Stimulated activated CD8-positive, alpha-beta memory T cell treated with anti-CD3 and anti-CD28 coated beads, Interleukin-12 subunit alpha, Interleukin-12 subunit beta, amount 100 ng/mL, for 4 hours (primary cell): ENCODE measurements at places on chromosomes 12 and 14.

DNA sequence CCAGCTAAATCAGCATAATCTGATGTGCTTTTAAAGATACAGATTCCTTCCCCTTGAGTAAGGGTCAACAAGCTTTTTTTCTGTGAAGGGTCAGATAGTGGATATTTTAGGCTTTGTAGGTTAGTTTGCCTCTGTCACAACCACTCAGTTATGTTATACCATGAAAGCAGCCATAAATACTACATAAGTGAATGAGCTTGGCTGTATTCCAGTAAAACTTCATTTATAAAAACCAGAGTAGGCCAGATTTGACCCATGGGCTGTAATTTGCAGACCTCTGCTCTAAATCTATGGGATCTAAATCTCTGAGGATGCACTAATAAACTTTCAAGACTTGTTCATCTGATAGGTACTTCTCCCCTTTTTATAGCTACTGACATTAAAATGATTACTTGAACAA lies 47.7 kb downstream of the LEMD3 start:
- no peak for DNase-seq

DNA sequence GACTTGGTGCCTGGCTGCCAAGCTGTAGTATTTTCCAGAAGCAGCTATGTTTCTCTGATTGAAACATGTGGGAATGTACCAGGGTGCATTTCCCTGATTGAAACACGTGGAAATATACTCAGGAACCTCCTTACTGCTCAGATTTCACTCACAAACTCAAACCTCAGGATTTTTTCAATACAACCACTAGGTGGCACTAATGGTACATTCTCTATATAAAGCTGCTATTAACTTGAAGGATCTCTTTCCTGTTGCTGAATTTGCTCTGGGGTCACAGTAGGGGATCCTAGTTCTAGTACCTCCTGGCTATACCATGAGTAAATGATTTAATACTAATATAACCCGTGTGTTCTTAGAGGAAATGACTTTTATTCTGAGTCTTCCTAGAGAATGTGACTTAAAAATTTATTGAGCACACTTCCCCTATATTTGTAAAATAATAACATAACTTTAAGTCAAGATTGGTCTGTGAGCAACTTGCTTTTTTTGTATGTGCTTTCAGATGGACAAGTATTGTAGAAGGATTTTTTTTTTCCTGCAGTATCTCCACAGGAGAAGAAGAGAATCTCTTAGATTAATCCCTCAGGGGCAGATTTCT lies 173.8 kb upstream of the MIS18BP1 start:
- DNase-seq = no peak

DNA sequence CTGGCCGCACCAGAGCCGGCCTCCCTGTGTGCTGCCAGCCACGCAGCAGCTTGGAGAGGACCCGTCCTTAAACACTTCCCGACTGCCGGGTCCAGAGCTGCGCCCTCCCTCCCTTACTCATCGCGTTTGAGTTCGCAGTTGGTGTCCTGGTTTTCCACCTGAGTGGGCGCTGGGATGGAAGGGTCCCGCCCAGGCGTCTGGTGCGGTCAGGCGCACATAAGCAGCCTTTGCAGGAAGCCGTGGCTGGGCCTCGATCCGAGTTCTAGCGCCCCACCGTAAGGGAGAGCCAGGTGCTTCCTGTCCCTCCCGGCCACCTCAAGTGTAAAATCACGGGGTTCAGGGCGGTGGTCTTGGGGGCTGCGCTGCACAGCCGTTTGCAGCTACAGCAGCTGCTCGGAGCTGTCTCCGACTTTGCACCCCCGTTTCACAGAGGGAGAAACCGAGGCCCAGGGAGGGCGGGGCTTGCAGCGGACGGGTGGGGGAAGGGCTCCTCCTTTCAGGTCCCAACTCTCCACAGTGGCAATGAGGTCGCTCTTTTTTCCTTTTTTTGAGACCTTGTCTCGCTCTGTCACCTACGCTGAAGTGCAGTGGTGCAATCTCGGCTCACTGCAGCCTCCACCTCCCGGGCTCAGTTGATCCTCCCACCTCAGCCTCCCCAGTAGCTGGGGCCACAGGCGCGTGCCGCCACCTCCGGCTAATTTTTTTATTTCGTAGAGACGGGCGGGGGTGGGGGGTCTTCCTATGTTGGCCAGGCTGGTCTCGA lies 51.3 kb downstream of the LRCOL1 start:
- no peak for DNase-seq

DNA sequence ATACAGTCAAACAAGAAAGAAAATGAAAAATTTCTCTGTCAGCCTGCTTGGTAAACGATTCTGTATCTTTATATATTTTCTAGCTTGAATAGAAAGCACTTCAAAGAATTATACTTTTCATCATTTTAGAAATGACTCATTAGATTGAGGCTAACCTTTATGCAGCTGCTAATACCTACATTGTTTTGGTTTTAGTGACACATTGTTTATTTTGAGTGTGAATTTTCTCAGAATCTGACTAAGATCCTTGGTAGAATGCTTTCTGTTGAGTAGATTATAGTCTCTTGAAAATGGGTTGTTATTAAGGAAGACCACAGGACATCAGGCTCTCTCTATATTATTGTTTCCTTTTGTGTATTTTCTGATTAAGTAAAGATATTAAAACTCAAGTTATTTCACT lies at the start of gene PMCH:
PMCH (minus strand) TSS at position 45 of the 400 bp plus-strand sequence. CDS start 63 bp downstream, outside the sequence.
- no peak for DNase-seq

GRCh38 chr14:96729889-96730288 lies 67.3 kb upstream of the VRK1 start:
- DNase-seq = no peak

DNA sequence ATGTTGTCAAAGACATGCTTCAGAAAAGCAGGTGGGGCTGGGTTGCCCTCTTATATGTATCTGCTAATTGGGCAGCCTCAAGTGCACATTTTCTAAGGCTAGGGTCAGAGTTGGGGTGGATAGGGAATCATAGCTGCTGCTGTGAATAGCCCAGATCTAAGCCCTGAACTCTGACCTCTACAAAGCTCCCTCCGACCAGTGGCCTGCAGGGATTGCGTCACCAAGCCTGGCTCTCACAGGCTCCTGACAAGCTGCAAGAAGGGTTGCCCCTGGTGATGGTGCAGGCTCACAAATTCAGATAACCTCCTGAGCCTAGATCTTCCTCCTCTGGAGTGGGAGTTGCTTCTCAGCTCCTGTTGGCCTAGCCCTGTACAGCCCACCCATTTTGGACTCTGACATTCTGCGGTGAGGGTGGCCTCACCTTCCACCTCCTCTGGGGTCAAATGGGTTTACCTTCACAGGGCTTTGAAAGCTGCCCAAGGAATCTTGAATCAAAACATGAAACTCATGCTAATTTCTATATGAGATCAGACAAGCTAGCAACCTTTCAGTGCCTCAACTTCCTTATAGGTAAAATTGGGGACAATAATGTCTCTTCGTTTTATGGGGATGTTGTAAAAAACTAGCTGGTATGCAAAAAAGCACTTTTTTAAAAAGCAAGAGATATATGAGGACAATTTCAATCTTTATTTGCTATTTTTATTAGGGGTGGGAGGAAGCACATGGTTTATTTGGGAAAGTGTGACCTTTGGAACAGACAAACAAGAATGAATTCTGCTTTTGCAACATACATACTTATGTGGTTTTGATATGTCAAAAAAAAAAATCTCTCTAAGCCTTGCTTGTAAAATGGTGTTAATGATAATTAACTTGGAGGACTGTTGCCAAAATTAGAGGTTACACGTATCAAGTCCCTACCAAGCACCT lies 4.9 kb upstream of the SUSD6 start:
- no peak for DNase-seq

DNA sequence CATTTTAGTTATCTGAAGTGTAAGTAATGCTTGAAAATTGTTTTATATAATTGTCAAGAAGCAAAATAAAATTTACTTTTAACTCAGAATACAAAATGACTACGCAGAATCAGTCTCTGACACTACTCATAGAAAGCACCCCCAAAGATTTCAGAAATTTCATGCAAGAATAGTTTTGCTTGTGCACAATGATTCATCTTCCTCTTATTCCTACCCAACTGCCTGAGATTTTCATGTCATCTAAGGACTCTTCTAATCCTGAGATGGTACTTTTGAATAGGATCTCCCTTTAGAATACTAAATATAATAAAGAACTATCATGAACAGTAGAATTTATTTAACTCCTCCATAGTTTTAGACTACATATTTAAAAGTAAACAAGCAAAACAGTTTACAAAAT lies 485.3 kb upstream of the MGAT4C start:
- no peak for DNase-seq

- no peak for DNase-seq
These were observed 31.7 kb downstream of the ANO6 start for GRCh38 chr12:45247589-45247988.

DNA sequence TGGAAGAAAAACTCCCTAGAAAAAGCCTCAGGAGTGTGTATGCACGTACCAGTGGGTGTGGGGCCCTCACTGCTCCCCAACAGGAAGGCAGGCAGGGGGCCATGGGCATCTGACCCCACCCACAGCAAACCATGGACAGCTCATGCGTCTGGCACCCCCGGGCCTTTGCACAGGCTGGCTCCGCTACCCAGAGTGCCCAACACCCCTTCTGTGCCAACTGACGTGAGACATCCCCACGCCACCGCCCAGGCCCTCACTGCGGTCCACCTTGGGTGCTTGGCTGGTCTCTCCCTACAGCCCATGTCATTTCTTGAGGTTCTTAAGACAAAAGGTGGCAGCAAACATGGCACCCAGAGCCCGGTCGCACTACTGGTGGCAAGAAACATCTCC lies 91.4 kb downstream of the NCOR2 start:
- no peak for DNase-seq

DNA sequence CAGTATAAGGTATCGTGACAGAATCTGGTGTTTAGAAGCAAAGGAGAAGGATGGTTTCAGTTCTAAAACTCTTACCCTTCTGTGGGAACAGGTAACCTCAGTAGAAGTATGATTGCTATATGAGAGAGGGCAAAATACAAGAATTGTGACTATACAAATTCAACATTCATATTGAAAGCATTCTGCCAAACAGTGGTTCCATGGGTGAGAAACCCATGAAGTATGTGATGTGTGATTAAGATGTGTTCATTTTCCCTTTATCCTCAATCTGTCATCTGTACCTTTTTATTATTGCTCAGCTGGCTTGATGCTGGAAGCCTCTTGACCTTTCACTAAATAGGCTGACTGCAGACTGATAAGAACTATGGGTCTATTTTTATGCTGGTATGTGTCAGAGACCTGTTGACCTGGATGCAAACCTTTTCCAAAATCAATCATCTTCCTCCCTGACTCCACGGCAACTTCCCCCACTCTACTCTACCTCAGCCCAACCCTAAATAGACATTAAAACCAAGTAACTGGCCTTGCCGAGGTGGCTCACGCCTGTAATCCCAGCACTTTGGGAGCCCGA lies 109.6 kb downstream of the STXBP6 start:
- no peak for DNase-seq

GRCh38 chr14:24243336-24243836 lies 963 bp upstream of the TINF2 start:
- DNase-seq = no peak

DNA sequence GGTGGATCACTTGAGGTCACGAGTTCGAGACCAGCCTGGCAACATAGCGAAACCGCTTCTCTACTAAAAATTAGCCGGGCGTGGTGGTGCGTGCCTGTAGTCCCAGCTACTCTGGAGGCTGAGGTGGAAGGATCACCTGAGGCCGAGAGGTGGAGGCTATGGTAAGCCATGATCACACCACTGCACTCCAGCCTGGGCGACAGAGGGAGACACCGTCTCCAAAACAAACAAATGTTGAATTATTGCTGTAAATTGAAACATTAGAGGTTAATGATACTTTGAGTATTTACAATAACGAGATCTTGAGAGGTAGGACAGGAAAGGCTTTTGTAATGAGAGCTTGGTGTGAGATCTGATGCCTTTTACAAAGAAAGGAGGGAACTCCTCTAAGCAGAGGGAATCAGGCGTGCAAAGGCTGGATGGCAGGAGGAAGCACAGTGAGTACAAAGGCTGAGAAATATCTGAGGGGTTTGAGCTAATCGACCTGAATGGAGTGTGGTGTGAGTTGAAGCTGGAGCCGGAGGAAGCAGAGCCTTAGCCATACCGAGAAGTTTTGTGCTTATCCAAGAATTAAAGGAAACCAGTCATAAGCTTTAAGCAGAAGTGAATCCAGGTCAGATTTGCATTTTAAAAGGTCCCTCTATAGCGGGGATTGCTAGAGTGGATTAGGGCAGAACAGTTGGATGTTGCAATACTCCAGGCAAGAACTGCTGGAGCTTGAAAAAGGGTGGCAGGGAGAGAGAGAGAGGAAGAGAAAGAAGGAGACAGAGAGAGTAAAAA lies 1.1 kb downstream of the RHNO1 start:
- DNase-seq = no peak

DNA sequence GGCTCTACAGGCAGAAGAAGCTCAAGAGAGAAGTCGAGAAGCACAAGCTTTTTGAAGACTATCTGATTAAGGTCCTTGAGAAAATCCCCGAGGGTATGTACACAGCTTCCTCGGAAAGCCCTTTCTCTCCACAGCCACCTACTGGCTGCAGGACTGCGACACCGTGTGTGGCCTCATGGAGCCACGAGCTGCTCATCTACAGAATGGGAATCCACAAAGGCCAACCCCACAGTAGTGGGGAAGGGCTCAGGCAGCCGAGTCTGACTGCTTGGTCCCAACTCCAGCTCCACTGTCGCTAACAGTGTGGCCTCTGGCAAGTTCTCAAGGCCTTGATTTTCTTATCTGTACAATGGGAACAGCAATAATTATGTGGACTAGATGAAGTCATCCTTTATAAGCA lies 2.5 kb downstream of the CCDC197 start:
- DNase-seq = no peak

DNA sequence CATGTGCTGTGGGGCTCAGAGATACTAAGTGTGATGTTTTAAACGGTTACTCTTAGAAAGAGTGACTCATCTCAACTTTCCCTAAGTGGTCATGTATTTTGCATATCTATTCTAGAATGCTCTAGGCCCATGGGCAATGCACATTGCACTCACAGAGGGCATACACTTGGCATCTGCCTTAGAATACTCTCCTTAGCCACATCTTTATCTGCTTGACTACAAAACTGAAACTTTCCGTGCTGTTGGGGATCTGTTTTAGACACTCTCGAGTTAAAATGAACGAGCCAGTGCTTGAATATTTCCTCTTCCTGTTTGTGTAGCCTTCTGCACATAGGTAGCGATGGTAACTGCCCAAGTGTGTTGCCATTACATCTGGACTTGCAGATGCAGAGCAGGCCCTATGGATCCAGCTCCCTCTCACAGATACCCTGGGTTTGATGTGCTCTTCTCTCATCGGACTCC lies 180.5 kb downstream of the CAND1 start:
- no peak for DNase-seq

- DNase-seq = no peak
These were observed 3.2 kb downstream of the PLD4 start for GRCh38 chr14:104927901-104928300.
